NCI-H1092 treated with DMSO at 0.1 percent for 48 hours (cell line): ENCODE measurements at places on chromosomes 2 and 18.

- DNase-seq, result no peak
Measured at GRCh38 chr2:137747509-137747908, 216.8 kb upstream of the HNMT start.

GRCh38 chr2:19806131-19806530 lies 95.7 kb downstream of the TTC32 start:
- DNase-seq, result no peak

DNA sequence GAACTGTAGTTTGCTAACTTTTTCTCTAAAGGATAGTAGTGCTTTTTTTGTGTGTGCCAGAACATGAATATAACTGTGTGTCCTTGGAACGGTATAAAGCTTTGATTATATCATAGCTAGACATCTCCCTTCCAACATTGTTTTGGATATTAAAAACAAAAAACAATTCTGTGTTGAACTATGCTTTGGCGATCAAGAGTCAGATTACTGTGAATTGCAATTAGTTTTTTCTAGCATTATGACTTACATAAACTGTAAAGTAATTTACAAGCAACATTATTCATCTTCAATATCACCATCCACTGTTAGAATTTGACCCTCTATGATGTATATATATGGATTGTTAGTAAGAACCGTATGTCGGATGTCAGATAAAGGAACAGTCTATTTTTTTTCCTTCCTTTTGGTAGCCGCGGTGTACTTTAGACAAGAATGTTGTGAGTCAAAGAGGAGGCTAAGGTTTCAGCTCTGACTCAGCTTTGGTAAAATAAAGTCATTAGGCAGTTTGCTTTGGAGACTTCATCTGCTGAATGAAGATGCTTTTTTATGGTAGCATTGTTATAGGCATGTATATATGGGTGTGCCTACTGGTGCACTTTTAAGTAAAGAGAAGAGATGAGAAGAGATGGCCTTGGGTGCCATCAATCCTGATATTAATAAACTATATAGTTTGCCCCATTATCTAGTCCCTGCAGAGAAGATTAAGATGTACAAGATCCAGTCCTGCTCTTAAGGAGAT lies 76.4 kb downstream of the LTBP1 start:
- no peak for DNase-seq

- DNase-seq, result no peak
Measured at GRCh38 chr2:200266406-200266805, 40.1 kb upstream of the SPATS2L start.
